Activated CD4-positive, alpha-beta T cell treated with anti-CD3 and anti-CD28 coated beads for 24 hours (primary cell): ENCODE measurements at places on chromosomes 12 and 14.

GRCh38 chr14:80419345-80419744 lies 208.0 kb upstream of the DIO2 start:
- no peak for DNase-seq

- DNase-seq, result no peak
These were observed 553 bp downstream of the TRIM9 start for GRCh38 chr14:51094282-51094821.

- DNase-seq, result no peak
These were observed 589.3 kb downstream of the BCL11B start for GRCh38 chr14:98682726-98683125.

GRCh38 chr14:24231263-24232120 lies 675 bp downstream of the NEDD8 start:
- no peak for DNase-seq

DNA sequence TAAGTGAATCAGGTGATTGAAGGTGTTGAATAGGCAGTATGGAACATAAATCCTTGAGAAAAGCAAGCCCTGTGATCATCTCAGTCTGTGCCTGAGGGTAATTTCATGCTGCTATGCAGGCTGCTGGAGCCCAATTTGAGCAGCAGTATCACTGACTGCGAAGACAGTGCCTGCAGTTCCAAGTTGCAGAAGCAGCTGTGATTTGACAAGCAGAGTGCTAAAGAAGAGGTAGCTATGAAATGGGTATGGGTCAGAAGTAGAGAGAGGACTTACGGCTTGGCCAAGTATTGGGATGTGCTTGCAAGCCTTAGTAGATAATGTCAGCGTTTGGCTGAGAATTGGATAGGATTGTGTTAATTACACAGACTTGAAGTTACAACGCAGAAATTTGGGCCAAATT lies 22.5 kb downstream of the PIK3C2G start:
- no peak for DNase-seq

DNA sequence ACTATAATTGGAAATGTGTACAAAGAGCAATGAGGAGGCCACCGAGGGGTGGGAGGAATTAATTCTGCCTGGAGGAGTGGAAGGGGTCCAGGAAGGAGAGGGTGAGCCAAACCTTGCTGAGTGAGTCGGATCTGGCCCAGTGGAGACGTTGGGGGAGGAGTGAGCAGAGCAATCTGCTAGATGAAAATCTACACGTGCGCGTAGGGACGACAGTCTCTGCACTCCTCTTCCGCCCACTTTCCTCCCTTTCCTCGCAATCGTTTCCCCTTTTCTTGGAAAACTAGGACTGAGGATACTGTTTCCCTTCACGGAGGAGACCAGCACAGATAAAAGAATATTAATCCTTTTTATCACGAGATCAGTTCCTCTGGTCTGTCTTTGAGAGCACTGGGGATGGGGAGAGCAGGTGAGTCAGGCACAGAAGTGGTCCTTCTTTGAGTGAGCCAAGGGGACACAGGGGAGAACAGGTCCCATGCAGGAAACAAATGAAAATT lies 2.9 kb upstream of the NAB2 start:
- no peak for DNase-seq

DNA sequence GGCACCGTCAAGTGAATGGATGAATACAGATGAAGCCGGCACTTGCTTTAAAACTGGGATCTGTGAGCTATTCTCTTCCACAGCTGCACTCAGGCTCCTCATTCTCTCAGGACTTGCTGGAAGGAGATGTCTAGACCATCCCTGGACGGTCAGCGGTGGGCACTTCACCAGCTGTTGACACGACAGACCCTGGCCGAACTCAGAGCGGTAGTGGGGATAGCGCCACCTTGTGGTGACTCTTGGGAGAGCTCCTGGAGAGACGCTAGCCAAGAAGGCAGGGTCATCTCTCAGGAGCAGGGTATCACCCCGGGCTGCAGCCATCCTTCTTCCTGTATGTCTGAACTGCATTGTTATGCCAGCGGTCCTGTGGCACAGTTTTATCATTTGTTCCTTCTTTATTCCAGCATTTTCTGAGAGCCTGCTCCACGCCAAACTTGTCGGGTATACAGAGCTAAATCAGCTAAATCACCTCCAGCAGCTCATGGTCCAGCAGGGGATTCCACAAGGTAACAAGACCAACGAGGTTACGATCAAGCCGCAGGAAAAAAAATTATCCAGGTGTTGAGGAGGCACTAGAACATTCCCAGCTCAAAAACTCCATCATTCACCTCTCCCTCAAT lies 10.0 kb downstream of the WNT1 start:
- peak; percentile 64 for DNase-seq

DNA sequence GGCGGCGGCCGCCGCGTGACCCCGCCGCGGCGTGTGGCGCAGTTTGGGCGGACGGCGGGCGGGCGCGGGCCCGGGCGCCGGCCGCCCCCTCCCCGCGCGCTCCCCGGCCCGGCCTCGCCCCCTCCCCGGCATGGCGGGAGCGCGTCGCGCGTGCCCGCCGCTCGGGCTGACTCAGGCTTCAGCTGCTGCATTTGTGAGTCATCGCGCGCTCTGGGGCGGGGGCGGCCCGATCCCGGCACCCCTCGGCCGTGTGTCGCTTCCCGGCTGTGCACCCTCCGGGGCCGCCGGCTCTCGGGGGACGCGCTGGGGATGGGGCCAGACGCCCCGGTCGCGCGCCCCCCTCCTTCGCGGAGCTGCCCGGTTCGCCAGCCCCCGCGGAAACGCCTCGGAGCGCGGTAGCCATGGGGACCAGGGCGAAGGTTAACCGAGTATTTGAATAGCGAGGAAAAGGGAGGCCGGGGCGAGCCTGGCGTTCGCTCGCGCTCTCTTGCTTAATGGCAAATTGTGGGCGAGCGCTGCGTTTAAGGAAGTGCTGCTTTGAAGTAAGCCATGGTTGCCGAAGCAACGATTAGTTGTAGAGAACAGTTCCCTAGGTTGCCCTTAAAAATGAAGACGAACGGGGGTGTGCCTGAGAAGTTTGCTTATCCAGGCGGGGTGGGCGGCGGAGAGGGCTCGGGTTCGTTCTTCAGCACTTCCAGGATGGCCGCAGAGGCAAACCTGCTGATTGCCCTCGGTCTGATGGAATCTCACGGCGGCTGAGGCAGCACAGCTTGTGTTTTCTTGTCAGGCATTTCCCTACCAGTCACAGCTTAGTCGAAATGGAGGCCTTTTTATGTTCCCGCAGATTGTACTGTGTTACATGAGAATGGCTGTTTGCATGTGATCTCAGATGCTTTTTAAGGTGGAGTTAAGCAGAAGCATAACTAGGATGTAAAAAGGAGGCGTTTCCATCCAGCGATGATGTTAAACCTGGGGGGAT lies 896 bp downstream of the EIF5 start:
- peak; percentile 75 for DNase-seq

DNA sequence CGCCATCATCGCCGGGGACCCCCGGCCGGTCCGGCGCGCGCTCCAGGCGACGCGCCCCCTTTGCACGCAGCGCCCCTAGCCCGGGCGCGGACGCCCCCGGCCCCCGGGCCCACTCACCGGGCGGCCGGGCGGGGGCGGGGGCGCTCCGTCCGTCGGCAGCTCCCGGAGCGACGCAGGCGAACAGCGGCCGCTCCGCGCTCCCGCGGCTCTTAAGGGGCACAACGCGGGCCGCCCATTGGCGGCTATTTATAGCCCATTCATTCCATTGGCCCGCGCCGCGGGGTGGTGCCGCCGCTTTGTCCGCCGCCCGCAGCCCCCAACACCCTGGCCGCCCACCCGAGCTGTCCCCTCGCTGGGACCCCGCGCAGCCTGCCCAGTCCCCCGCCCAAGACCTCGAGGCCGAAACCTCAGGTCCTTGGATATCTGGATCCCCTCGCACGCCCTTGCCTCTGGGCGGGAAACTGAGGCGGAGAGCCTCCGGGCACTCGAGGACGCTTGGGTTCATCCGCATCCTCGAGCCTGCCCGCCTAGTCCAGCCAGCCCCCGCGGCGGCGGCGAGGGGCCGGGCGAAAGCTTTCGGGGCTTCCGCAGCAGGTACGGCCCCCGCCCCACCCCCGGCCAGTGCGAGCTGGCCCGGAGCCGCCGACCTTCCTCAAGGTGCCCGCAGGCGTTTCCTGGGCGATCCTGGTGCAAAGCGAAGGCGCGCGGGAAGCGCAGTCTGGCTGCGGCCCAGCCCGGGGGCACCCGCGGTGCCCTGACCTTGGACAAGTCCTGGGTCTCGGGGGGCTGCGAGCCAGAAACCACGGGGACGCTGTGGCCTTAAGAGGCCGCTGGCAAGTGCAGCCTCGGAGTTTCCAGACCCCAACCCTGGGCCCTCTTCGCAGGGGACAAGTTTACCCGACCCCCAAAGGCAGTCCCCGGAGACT lies at the start of gene CKB:
CKB (minus strand) TSS at position 182 of the 926 bp plus-strand sequence. CDS start 337 bp downstream, outside the sequence.
- DNase-seq, result no peak

DNA sequence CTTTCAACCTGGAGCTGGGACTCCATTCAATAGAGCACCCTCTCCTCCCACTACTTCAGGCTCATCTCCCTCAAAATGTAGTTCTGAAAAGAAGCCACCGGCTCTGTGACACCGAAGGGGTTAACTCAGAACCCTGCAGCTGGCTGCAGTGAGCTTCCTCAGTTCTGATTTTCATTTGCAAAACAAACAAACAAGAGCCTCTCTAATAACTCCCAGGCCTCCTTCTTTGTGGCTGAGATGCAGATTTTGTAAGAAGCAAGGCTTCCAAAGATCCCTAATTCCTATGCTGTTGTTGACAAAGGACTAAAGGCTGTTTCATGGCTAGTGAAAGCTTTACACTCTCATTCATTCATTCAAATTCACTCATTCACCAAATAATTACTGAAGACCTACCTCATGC lies 333.4 kb upstream of the TBX3 start:
- no peak for DNase-seq

DNA sequence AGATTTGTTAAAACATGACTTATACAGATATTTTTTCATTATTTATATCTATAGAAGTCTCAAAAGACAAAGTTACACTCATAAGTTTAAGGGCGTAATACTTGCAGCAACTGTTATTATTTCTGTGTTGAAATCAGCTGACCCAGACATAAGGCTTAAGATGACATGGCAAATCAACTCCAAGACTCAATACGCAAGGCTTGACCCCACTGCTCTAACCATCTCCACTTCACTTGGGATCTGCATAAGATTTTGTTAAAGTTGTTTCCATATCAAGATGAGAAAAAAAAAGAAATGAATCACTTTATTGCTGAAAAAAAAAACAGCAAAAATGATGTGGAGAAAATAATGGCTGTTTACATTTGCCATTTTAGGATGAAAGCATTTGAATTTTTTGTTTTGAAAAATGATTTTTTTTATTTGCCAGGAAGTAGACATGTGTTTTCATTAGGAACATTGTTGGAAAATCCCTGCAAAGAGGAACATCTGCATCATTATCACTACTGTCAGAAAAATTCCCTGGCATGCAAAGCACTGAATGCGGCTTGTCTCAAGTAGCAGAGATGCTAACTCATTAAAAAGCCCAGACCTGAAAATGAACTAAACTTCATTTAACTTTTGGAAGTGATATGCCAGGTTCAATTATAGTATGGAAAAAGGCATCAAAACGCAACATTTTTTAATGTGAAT lies 73.5 kb downstream of the LIN7A start:
- DNase-seq, result no peak

DNA sequence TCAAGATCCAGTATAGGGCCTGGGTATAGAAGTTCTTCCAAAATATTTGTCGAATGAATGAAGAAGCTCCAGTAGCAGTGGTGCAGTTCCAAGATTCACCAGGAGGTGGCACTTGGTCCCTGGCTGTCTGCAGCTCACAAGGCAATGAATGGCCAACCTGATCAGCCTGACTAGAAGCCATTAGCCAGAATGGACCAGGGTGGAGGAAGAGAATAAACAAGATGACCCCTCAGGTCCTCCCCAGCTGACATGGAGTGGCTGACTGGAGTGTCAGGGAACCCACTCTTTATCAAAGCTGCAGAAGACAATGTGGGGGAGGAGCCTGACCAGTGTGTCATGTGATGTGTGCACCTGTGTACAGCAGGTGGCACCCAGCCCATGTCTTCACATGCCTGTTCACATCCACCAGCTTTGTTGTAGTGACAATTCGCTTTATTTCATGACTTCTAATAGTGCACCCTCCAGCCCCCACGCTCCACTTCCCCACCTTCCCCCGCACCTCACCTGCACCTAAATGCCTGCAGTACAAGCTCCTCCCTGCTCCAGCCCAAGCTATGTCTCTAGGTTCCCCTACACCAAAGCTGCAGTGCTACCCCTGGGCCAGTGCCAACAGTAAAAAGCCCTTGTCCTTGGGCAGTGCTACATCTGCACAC lies 3.0 kb downstream of the LTBP2 start:
- DNase-seq, result peak; percentile 81

DNA sequence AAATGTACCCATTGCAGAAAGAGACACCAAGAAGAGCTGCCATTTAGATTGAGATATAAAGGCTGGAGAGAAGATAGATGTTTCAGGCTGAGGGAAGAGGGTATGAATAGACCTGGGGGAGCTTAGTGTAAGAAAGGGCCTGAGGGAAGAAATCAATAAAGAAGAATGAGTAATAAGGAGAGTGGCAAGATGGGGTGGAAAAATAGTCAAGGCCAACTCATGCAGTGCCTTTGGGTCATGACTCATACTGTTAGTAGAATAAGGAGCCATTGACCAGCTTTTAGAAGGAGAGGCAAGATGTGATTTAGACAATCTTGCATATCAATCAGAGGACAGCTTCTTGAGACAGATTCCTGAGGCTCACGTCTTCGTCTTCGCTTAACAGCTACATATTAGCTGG lies 287.5 kb downstream of the DUSP6 start:
- DNase-seq, result no peak

DNA sequence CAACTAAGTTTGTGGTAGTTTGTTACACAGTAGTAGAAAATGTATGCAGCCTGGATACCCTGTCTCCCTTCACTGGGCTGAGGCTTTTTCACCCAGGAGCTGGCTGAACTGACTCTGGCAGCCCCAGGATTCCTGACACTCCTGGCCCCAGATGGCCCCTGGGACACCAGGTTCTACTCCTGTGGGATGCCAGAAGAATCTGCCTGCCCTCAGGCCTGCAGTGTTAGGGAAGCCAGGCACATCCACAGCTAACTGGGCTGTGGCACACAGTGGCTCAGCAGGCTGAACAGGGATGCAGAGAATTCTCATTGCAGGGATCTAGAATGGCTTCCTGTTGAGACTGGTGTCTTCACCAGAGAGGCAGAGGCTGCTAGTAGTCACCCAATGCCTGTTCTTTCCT lies 8.5 kb downstream of the IFI27 start:
- DNase-seq, result no peak
